Astrocyte of the cerebellum (primary cell): ENCODE measurements at places on chromosomes 2 and 18.

DNA sequence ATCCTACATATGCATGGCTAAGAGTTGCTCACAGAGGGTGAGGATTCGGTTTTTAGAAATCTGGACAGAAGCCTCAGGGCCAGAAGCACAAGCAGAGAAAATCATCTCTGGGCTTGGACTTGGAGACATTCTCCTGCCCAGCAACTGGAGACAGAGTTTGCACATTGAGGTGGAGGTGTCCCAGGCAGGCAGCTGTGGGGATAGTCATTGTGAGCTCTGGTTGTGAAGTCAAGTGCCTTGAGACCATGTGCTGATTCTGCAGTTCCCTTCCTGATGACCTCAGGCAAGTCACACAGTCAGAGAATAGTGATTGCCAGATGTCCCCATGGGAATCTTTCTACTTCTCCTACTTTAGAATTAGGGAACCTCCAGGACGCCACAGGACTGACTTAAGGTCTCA is 108.4 kb upstream of the LDAH start:
- DNase-seq = no peak

DNA sequence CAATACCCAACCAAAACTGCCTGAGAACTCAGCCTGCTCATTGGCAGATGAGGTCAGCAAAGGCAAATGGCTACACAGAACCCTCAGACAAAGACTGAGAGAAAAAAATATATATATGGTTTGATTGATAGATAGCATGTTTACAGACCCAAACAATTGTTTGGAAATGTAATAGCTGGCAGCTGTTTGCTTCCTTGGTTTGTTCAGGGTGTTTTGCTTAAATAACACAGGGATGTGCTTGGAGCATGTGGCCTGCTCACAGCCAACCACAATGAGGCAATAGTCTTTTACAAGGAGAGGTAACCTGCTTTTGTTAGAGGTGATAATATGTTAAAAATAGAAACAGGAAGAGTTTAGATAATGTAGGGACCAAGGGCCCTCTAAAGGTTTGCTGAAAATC is 84.5 kb downstream of the PDK1 start:
- DNase-seq = no peak

- no peak for DNase-seq
These were observed 198.6 kb downstream of the FAM210A start for GRCh38 chr18:13527730-13528129.

DNA sequence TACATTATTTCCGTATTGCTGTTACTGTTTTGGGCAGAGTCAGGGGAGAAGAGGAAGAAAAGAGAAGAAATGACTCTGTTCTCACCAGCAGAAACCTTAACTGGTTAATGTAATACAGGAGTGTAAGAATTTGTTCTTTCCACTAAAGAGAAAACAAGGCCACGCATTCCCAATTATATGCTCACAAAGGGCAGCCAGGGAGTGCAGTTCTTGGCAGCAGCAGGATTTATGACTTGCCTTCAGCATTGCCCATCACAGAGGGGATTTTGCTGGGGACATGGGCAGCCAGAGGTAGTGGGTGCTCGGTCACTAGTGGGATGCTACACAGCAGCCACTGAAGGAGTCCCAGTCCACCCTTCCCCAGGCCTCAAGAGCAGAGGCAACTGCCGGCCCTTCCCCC is 18.4 kb downstream of the MREG start:
- DNase-seq = peak; percentile 72

DNA sequence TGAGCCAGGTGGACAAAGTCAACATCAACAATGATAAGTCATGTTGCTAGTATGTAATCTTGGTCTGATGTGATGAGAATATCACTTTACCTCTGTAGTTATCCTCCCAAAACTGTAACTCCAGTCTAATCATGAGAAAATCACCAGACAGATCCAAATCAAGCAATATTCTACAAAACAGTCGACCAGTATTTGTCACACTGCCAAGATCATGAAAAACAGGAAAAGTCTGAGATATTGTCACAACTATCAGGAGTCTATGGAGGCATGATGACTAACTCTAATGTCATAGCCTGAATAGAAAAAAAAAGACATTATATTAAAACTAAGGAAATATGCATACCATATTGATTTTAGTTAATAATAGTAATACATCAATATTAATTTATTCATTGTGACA is 1883.3 kb upstream of the CELF4 start:
- no peak for DNase-seq

GRCh38 chr2:52416340-52416739 is 1351.3 kb upstream of the CHAC2 start:
- DNase-seq = peak; percentile 5

- DNase-seq = no peak
These were observed 48.2 kb upstream of the KCNG2 start for GRCh38 chr18:79749251-79750191.

DNA sequence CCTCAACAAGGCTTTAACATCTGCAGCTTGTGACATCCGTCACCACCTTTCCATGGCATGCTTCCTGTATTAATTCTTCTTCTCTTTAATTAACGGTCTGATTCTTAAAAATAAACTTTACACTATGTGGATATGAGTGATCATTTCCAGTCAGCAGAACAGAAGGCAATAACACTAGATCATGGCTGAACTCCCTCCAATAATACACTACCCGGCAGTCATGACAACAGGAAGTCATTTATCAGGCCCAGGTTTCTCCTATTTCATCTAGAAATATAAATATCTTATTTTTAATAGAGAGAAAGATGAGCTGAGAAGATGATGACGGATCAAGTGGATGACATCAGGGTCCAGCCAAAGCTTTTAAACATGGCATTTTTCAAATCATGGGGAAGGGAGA is 792.2 kb downstream of the SLC4A3 start:
- no peak for DNase-seq
